ENCODE measurements at places on chromosomes 4 and X. TPM values are rescaled to one million over a fixed set of nuclear protein-coding genes. Genes with fewer than 3 reads are reported as not detected.
A peak's percentile ranks its signal among the peaks of the same experiment; 100 is the strongest.

DNA sequence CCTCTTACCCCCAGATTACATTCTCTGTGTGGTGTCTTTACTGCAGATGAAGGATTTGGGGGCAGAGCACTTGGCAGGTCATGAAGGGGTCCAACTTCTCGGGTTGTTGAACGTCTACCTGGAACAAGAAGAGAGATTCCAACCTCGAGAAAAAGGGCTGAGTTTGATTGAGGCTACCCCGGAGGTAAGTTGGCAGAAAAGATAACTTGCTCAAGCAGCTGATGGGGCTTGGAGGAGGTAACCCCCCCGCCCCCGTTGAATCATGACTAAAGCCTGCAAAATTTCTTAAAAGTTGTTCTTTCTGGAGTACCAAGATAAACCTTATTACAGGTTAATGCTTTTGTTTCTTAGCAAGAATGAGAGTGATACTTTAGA, 1.5 kb downstream of the CCNG2 start:
- DNase-seq, result no peak

The RAB9B gene
- 30.8 TPM for polyA plus RNA-seq

The FAM200B gene
- polyA plus RNA-seq, result 31.2 TPM

GRCh38 chr4:138158746-138159297, 83.3 kb downstream of the SLC7A11 start:
- no peak for DNase-seq

DNA sequence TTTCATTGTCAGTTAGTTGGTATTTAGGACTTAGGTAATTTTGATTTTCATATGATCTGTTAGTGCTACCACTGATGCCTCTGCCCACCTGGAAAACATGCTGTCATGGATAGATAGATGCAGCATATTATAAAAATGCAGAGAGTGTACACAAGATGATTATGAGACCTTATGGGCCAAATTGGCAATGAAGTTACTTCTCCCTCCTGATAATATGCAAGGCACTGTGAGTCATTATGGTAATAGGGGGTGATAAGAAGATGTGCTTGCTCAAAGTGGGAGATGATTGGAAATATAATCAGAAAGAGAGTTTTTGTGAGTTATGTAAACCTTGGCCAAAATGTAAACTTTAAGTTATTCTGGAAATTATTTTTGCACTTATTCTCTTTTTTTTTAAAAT, 56.6 kb upstream of the RHOH start:
- no peak for DNase-seq

- no peak for DNase-seq
These were observed 49.6 kb downstream of the CHRDL1 start for GRCh38 chrX:110746014-110746413.

- no peak for DNase-seq
These were observed 89.3 kb downstream of the KLHL8 start for GRCh38 chr4:87130985-87131703.

- DNase-seq, result no peak
These were observed 94.6 kb downstream of the AKAP4 start for GRCh38 chrX:50106051-50106675.

- DNase-seq, result no peak
These were observed 1203.5 kb downstream of the PCDH7 start for GRCh38 chr4:31923634-31924033.

DNA sequence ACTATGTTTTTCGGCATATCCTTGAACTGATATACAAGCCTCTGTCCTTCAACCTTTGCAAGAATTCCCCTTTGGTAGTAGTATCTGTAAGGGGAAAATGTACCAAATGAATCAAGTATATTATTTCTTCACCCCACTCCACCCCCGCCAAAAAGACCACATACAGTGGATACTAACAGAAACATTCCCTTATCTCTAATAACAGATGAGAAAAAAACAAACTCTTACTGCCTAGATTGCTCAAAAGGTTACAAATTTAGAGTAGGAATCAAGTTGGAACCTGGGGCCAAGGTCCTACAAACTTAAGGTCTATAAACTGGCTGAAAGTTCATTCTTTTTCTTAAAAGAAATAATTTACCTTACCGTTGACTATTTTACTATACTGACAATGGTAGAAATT, 45.0 kb downstream of the NOCT start:
- DNase-seq, result no peak

- DNase-seq, result no peak
These were observed 94.1 kb upstream of the GALNT7 start for GRCh38 chr4:173074501-173074946.

DNA sequence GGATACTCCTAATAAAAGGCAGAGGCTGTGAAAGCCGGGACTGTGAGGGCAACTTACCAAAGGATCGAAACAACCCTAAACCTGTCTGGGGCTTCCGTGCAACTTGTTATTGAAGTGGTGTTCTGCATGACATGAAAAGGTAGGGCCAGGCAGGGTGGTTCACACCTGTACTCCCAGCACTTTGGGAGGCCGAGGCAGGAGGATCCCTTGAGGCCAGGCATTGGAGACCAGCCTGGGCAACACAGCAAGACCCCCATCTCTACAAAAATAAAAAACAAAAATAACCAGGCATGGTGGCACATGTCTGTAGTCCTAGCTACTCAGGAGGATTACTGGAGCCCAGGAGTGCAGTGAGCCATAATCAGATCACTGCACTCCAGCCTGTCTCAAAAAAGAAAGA, 12.3 kb downstream of the CASP3 start:
- no peak for DNase-seq

GRCh38 chr4:60223208-60223923, 976.8 kb upstream of the ADGRL3 start:
- peak; percentile 77 for DNase-seq

- peak; percentile 56 for DNase-seq
These were observed 97.9 kb upstream of the EOLA2 start for GRCh38 chrX:150036181-150036580.

DNA sequence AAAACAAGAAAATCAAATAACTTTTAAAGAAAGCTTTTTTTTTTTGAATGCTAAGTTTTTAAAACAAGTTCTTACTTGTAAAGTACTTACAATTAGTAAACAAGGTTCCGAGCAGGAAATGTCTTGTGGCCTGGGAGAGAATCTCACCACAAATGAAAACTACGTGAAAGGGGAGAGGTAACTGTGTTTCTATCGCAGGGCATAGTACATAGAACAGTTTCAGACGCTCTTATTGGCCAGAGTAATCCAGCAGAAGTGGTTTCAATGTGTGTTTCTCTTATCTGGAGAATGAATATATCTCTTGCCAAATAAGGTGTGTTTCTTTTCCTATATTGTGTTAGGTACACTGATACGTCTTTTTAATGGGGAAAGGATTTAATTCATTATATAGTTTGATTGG, at the start of gene PLAC8:
PLAC8 (minus strand) TSS at position 154 of the 400 bp plus-strand sequence. CDS start 6,808 bp downstream, outside the sequence.
- no peak for DNase-seq

The PAGE2 gene
- polyA plus RNA-seq, result not detected

DNA sequence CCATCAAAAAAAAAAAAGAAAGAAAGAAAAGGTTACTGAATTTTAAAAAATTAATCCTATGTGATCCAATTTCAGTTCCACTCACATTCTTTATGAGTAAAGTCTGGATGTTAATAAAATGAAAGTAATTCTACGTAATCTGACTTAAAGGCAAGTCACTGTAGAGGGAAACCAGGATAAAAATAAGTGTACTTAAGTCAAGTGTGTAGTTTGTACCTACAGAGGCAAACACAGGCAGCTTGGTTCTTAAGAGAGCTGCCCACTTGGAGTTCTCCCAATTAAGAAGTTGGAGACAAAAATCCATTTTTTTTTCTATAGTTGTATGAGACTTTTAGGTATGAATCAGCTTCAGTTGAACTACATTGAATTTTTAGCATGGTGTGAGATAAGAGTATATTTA, 7.0 kb upstream of the LRAT start:
- no peak for DNase-seq

- DNase-seq, result no peak
These were observed 143.5 kb upstream of the MAMLD1 start for GRCh38 chrX:150219374-150220185.

DNA sequence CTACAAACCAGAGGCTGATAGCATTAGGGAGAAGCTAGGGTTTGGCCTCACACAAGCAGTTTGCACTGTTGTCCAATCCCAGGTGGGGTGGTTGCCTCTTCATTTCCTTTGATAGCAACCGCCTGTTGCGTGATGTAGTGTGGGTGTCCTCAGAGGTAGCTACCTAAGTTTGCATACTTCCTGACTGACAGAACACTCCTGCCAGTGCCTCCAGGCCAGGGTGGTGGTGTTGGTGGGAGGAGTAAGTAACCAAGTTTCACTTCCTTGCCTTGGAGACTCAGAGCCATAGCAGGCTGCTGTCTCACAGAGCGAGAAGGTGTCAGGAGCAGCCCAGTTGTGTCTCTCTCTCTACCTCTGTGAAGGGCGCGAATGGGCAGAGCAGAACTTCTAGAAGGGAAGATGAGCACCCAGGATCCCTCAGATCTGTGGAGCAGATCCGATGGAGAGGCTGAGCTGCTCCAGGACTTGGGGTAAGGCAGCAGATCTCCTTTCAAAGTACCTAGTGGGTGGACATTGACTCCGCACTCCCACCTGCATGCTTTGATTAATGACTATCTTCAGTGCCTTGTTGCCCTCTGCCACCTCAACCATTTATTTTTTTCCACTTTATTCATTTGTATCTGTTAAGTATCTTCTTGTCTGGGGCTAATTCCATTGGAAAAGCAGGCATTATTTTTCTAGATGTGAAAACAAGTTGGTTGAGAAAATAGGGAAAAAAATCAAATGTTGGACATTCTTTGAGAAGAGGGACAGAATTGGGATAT, at the start of gene DAPP1:
DAPP1 (plus strand) TSS at position 283 of the 764 bp plus-strand sequence; CDS start at position 370, 87 bp downstream.
- DNase-seq, result peak; percentile 35

The TAPT1 gene
- polyA plus RNA-seq, result 23.6 TPM

The UBQLN2 gene
- polyA plus RNA-seq, result 30.8 TPM

The RAP2C gene
- polyA plus RNA-seq, result 67.1 TPM

The EIF4E gene
- 55.3 TPM for polyA plus RNA-seq

The TRIM60 gene
- not detected for polyA plus RNA-seq

The ZNF630 gene
- polyA plus RNA-seq, result 1.9 TPM

DNA sequence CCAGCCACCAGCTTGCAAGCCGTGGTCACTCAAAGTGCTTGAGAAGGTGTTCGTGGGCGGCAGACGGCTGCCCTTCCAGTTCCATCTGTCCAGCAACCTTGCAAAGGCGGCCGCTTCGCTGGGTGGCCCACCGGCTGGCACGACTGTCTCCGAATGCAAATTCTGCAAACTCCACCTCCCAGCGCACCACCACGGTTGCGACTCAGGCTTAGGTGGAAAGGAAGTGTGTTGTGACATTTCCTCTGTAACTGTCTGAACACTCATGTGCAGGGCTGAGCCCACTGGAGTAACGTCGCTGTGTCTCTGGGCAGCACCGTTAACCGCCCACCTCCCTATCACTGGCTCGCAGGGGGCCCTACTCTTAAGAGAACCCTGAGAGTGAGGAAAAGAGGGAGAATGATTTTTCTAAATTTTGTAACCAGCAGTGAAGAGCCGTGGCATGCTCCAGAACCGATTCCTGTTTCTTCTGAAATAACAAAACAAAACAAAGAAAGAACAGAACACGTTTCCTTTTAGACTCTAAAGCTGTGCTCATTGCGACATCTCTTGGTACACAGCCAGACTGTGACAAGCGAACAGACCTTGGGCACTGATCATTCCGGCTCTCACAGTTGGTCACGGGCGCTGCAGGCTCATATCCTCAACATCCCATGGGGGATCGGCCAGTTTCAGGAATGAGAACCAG, at the start of gene P2RY8:
P2RY8 (minus strand) TSS at position 155 of the 685 bp plus-strand sequence. CDS start 70,627 bp downstream, outside the sequence.
- peak; percentile 47 for DNase-seq

The ANXA10 gene
- 0.23 TPM for polyA plus RNA-seq

DNA sequence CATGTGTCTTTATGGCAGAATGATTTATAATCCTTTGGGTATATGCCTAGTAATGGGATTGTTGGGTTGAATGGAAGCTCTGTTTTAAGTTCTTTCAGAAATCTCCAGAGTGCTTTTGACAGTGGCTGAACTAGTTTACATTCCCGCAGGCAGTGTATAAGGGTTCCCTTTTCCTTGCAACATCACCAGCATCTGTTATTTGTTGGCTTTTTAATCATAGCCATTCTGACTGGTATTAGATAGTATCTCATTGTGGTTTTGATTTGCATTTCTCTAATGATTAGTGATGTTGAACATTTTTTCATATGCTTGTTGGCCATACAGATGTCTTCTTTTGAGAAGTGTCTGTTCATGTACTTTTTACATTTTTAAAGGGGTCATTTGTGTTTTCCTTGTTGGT, 129.8 kb downstream of the TBCK start:
- DNase-seq, result no peak

DNA sequence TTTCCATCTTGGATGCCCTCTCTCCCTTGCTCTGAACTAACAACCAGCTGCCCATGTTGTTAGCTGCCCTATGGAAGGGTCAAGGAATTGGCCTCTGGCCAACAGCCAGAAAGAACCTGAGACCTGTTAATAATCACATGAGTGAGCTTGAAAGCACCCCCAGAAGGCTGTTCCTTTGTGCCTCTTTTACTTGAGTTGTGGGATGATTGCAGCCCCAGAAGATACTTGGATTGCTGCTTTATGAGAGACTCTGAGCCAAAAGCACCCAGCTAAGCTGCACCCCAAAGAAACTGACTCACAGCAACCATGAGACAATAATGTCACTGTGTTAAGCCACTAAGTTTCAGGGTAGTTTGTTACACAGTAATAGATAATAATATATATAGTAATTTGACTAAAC, 73.3 kb downstream of the FRYL start:
- DNase-seq, result no peak

GRCh38 chr4:8525383-8526120, 54.6 kb upstream of the GPR78 start:
- no peak for DNase-seq

GRCh38 chr4:29459926-29460325, 1260.2 kb upstream of the PCDH7 start:
- no peak for DNase-seq

Measured in muscle of back (tissue), 13 donors.